ENCODE measurements at places on chromosomes 16 and 17.
A peak's percentile ranks its signal among the peaks of the same experiment; 100 is the strongest.

- no peak for DNase-seq
Measured at GRCh38 chr17:80422276-80422675, 7.3 kb downstream of the ENDOV start.

DNA sequence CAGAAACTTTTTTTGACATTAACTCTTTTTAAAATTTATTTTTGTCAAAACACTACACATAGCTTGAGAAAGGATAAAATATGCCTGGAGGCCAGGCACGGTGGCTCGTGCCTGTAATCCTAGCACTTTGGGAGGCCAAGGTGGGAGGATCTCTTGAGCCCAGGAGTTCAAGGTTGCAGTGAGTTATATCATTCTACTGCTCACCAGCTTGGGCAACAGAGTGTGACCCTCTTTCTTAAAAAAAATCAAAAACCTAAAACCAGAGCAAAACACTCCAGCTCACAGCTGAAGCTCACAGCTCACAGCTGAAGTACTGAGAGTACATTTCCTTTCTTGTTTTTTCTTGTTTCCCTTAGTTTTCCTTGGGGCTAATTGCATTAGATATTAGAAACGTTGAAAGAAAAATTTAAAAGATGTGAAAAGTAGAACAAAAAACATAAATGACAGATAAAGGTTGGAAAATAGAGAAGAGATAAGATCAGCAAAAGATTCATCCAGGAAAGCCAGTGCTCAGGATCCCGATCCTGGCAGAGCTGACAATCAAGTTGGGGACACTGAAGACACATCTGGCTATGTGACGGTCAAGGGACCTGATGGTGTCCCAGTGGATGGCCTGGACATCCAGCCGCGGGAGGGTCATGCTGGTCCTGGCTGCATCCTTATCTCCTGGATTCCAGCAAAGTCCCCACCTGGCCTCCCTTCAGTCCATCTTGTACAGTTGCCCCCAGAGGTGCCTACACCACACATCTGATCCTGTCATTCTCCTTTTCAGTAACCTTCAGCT lies 9.8 kb downstream of the CHST6 start:
- DNase-seq, result no peak

GRCh38 chr16:10519929-10520868 lies 60.2 kb downstream of the EMP2 start:
- DNase-seq, result no peak

DNA sequence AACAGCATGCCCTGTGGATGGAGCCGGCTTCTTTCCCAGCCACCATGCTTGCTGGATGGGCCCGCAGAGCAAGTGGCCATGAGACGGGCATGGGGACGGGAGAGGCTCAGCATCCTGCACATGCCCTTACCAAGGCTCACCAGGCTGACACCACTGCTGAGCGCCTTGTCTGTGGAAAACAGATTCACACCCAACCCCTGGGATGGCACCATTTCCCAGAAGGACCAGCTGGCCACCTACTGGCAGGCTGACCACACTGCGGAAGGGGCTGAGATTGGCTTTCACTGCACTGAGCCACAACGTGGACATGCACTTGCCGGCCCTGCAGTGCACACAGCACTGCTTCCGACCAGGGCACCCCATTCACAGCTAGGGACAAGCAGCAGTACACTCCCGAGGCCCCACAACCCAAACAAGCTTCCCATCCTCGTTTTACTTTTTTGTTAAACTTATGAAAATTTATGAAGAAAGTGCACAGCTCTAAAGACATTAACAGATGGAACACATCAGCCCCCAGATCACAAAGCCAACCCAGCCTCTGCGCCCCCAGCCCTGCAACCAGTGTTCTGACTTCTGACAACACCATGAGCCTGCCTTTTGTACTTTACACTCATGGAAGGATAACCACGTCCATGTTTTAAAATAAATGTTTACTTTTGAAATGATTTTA lies 13.9 kb upstream of the KRTAP17-1 start:
- DNase-seq, result peak; percentile 60

GRCh38 chr17:69575346-69575761 lies 160.9 kb downstream of the MAP2K6 start:
- DNase-seq, result peak; percentile 67
